ENCODE measurements at places on chromosomes 7 and 10.

GRCh38 chr10:93751124-93751523 lies 6.6 kb upstream of the LGI1 start:
- no peak for DNase-seq

DNA sequence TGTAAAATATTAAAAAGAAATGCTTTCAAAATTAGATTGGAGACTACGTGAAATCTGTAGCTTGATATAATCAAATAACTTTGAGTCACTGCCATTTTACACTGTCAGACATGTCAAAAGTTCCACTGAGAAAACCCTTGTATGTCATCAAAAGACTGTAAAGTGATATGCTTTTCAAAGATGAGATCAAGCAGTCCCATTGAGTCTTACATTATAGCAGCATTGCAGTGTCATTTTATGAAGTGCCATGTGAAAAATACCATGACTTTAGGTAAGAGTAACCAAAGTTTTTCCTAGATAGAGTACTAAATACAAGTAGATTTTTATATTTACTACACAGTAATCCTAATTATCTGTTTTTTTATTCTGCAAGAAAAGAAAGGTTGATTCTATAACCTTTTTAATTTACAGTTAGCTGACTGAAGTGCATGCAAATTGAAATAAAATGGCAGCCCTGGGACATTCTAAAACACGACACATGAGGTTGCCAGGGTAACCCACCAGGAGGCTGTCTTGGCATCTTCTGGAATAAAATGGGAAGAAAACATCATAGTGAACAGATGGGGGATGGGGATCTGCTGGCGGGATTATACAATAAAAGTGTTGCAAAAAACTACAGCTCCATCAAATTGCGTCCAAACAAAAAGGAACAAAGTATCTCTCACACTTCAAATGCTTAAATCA lies 91.3 kb upstream of the TMEM106B start:
- no peak for DNase-seq

GRCh38 chr10:61164458-61165160 lies 220.6 kb upstream of the RHOBTB1 start:
- DNase-seq: peak; percentile 24

- no peak for DNase-seq
Observed at GRCh38 chr7:37771342-37771741, 77.1 kb upstream of the NME8 start.

Data from HL-60 (cell line).